Activated CD4-positive, alpha-beta T cell treated with anti-CD3 and anti-CD28 coated beads, Interleukin-2, amount 10 ng/mL, durations not matched to agents 7 days and 5 days (primary cell): ENCODE measurements at places on chromosomes 7 and 10.

DNA sequence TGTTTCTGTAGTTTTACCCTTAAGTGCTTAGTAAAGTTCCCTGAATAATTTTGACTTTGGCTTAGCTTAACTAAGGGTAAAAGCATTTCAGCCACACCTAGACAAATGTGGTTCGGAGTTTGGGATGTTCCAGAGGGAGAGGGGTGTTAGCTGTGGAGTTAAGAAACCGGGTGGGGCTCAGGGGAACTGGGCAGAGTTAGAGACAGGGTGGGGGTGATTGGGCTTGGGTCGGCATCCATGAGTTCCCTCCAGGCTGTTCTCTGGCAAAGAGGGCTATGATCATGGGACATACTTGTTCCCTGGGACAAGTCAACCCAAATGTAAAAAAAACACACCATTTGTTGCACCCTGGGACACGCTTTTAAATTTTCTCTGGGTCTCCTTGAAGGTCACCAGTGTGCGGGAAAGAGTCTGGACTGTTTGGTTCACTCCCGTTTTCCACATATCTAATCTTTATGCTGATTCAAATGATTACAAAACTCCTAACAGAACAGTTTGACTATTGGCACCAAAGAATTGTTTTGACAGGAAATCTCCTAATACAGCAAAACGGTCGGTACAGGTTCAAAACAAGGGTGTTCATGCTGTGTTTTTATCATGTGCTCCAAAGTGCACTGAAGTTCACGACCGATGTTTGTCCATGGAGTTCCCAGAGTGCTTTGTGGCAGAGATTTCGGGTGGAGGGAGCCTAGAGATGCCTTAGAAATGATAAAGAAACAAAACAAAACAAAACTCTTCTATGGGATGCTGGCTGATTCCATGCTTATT is 56.5 kb downstream of the PLXDC2 start:
- DNase-seq = no peak

GRCh38 chr7:47535704-47536628 is 45.9 kb downstream of the TNS3 start:
- no peak for DNase-seq

- DNase-seq = no peak
These were observed 195.8 kb downstream of the RELN start for GRCh38 chr7:103793614-103794013.

DNA sequence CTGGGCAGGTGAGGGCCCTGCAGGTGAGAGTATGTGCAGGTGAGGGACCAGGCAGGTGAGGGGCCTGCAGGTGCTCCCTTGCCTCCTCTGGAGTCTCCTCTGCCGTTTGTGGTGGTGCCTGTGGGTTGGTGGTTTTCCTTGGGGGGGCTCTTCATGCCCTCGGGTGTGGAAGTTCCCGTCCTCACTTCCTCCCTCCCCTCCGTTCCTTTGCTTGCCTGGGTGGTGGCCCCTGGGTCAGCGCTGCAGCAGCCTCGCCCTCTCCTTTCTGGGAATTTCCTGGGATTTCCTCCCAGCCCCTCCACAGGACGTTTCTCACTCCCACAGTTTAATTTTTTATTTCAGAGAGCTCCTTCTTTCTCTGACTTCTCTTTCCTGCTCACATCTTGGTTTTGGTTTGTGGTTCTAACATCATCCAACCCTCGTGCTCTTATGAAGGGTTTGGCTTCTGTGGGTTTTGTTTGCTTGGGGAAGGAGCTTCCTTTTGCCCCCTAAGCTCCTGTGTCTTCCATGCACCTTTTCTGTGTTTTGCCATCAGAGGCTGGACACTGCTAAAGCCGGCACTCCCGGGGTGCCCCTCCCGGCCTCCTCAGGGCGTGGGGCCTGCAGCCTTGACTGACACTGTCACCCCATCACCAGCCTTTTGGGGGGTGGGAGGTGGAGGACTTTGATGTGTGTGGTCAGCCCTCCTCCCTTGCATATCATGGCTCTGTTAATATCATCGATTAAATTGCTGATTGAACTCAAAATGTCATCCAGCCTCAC is 29.2 kb upstream of the ADGRA1 start:
- no peak for DNase-seq

DNA sequence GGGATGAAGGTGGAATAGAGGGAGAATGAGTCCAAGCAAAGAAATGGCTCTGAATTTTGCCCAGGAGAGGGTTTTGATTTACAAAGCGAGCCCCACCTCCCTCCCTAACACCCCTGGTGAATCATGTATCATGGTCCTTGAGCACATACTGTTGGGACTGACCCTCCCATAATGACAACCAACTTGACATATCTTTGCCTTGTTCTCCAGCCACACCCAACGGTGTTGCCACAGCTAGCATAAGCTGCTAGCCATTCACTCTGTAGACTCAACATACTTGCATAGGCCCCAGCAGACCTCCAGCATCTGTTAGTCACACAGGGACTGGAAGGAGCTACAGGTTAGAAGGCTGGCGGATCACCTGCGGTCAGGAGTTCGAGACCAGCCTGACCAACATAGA is 538.5 kb downstream of the KCNMA1 start:
- DNase-seq = no peak

GRCh38 chr7:56091591-56091990 is 1.2 kb downstream of the PHKG1 start:
- DNase-seq = no peak

DNA sequence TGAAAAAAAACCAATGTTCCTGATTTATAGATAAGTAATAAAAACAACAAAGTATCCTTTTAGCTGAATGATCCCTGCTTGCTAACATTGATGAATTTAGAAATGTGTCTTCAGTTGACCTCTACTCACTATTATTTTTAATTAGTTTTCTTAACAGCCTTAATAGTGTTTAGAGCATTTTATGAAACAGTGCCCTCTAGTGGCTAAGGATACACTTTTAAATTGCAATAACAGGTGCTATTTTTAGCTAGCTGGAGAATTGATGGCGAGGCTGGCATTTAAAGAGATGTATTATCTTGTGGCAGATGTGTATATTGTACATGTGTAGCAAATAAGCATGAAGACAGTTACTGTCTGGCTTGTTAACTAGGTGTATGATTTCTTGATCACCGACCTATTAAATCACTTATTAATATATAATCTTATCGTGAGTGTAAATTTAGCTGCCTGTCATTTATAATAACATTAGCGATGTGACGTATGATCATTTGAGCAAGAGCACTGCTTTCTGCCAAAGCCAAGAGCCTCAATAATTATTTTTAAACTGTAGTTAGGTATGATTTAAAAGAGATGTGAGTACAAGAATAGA is 451.9 kb downstream of the DPP6 start:
- DNase-seq = no peak

- no peak for DNase-seq
These were observed 14.9 kb downstream of the TRIM56 start for GRCh38 chr7:101099969-101100781.

DNA sequence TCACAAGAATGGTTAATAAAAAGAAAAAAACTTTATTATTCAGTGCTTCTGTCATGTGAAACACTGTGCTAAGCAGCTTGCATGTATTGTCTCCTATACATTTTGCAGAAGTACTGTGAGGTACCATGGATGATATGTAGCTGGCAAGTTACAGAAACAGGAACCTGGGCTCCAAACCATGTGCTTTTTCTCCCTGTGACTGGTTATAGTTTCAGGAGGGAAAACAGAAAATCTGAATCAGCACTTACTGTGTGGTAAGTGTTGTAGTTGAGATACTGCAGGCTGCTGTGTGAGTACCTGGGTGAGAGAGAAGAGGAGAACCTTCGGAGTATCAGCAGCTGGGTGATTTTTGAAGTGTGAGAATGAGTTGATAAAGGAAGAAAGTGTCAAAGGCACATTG is 285.0 kb downstream of the SUGCT start:
- DNase-seq = no peak
